Fibroblast of skin of right quadriceps (primary cell): ENCODE measurements at places on chromosomes 2 and 18.

GRCh38 chr2:21043744-21044532 lies at the start of gene APOB:
Gene APOB (minus strand): TSS chr2:21044073. CDS start chr2:21043945, 128 bp downstream.
- DNase-seq, result no peak

DNA sequence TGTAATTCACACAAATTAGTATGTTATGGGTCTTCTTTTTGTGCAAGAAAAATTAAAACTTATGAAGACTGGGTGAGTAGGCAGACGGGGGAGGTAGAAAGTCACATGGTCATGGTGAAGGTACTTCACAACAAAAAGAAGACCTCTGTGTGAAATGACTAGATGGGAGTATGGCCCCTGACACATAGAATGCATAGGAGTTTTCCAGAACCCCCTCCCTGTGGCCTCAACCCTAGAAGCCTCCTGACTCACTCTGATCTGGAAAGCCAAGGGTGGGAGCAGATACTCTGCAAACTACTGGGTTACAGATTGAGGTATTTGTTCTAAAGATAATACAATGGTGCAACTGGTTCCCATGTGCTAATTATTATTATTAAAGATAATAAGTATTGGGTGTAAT lies 23.2 kb downstream of the SATB2 start:
- DNase-seq, result no peak

DNA sequence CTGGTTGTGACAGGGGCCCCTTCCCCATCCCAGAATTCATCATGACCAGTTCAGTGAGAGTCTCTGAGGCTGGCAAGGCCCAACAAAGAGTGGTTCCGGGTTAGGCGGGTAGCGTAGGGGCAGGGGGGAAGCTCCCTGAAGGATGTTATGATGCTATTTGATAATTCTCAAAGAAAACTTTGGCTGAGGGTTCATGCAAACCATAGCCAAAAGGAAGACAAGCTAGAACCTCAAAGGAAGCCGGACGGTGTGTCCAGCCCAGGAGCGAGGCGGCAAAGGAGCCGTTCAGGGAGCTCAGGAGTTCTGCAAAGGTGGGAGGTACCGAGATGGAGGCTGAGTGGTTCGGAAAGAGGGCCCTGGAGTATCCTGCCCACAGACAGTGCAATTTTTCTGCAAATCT lies 226.8 kb upstream of the RAB6C start:
- DNase-seq, result no peak

DNA sequence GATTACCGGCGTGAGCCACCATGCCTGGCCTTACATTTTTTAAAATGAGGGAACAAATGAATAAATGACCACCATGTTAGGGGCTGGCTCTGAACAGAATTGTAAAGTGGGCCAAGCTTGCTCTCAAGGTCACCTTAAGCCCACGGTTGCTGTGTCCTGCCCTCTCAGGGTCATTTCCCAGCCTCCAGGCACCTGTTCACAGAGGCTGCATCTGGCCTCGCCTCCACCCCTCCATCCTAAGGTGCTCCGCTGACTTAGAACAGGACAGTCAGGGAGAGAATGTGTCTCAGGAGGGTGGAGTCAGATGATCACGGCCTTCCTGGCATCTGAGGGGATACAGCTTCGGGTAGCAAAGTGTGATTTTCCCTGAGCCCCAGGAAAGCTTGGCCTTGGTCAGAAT lies 7.3 kb downstream of the SFTPB start:
- no peak for DNase-seq

- DNase-seq, result no peak
Measured at GRCh38 chr18:79429785-79430281, 34.1 kb downstream of the NFATC1 start.

DNA sequence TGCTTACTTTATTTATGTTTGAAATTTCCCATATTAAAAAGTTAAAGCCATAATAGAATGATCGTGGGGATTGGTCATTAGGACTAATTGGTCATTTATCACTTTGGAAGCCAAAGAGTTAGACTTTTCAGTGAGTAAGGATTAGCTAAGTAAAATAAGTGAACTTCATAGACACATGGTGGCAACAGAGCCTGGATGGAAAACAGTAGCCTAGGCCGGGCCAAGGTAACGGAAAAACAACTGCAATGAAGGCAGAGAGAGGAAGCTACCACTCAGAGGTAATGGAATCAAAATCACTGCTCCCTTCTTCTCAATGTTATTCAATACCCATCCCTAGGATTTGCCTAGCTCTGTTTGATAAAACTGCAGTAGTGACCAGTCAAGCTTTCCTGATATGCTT lies 4.1 kb upstream of the GCG start:
- no peak for DNase-seq

GRCh38 chr2:226553333-226553732 lies 246.3 kb downstream of the IRS1 start:
- no peak for DNase-seq

DNA sequence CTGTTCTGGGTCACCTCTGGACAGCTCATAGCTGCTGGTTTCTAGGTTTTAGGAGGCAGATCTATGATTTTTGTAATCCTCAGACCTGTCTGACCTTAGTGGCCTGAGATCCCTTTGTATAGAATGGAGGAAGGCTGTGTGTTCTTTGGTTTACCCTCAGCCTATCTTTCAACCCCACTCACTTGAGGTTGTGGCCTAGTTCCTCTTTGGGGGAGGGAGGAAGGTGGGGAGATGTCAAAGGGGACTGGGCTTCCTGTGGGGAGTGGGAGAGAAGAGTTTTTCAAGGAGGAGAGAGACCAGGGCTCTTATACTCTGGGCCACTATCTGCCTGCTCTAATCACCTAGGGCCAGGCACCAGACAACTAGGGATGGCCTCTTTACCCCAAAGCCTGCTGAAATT lies 28.5 kb downstream of the SEMA4F start:
- no peak for DNase-seq

- DNase-seq, result no peak
Measured at GRCh38 chr18:68179811-68180210, 535.1 kb downstream of the TMX3 start.

DNA sequence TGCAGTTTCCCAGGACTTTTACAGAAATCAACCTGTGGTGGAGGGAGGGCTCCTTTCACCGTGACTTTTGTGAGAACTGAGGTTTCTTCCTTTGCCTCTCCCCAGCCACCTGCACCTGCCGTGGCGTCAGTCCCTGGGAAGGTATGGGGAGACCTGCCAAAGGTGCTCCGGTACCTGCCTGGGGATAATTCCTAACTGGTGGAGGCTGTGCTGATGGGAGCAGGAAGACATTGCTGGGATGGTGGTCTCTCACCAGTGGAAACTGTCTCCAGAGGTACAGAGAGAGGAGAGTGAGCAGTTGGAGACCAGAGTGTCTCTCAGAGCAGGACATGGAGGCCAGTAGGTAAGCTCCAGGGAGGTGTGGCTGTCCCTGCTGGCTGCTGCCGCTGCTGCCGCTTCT lies 52.6 kb downstream of the CIB4 start:
- no peak for DNase-seq

GRCh38 chr18:12686100-12686499 lies 16.4 kb downstream of the CEP76 start:
- no peak for DNase-seq

DNA sequence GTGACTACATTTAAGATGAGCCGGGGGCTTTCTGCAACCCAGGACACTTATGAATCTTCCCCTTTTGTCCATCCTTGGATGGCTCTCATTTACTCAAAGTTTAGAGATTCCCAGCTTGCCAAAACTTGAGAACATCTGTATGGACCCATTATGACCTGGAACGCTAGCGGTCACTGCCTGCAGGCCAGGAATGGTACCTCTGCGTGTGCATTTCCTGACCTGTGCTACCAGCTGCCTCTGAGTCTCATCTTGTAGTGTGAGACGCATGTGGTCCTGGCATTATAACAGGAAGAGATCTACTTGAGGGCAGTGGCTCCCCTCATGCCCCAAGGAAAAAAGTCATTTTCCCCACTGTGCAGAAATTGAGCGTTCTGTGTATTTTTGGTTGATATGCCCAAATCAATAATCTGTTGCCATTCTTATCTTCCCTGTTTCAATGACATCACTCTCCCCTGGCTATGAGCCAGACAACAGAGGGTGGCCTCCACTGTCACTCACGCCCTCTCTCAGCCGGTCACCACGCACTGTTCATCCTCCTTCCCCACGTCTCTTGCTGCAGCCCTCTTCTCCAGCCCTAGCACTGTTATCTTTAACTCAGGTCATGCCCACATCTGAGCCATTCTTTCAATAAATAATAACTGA lies 28.5 kb upstream of the NPAS2 start:
- no peak for DNase-seq

DNA sequence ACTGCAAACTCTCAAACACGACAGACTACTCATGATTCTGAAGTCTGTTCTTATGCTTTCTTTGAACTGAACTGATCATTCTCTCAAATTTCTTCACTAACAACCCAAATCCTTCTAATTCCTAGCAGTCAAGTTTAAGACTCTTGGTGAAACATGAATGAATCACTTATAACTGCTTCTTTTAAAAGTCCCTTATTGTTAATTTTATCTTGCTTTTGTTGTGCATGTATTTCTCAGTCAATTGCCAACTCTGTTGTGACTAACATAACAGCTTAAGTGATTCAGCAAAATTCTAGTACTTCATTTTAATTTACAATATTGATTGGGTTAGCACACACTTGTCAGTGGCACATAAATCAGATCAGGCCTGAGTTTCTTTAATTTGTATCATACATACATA lies 357.0 kb upstream of the FSIP2 start:
- no peak for DNase-seq

- DNase-seq, result no peak
Measured at GRCh38 chr2:39608263-39608575, 57.5 kb upstream of the TMEM178A start.

DNA sequence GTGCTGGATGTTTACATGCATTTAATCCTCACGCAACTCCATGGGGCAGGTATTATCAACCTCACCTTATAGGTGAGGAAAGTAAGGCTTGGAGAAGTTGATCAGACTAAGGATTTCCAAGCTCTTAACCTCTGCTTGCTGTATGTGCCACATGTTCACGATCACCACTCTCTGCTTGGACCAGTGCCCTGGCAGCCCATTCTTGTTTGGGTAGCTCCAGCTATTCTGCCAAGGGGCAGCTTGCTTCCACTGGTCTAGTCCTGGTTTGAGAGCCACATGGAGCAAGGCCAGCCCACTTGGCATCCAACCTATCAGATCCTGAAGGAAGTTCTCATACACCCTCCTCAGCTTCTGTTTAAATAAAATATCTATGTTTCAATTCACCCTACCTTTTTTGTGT lies 14.3 kb downstream of the PLB1 start:
- DNase-seq, result no peak

GRCh38 chr2:114006460-114006859 lies 116.6 kb downstream of the ACTR3 start:
- no peak for DNase-seq

DNA sequence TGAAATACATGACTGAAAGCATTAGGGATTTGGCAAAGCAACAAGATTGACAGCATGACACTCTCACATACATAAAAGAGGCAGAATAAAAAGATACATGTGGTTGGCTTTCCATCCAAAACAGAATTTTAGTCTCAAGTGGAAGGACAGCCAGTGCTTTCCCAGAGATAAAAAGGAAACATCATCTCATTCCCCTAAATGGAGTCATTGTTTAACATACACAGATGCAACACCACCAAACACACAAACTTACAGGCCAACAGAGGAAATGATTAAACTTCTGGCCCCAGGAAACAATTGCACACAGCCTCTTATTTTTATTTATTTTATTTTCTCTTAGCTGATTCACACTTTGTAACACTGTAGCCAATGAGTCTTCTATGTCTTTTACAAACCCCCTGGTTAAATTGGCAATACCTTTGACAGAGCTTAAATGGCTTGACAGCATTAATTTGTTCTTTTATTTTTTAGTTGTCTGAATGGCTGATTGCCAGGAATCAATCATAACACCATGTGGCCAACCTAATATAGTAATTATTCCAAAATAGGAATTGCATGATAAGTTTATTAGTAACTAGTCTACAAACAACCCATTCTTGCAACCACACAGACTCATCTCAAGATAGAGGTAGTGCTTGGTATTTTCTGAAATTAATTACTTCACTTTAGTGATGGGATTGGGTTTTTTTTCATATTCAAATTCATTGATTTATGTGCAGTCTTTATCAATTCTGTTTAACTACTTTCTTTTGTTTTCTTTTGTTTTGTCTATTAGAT lies 190.5 kb downstream of the RND3 start:
- peak; percentile 53 for DNase-seq

- no peak for DNase-seq
Measured at GRCh38 chr18:38520786-38521185, 955.2 kb upstream of the CELF4 start.

DNA sequence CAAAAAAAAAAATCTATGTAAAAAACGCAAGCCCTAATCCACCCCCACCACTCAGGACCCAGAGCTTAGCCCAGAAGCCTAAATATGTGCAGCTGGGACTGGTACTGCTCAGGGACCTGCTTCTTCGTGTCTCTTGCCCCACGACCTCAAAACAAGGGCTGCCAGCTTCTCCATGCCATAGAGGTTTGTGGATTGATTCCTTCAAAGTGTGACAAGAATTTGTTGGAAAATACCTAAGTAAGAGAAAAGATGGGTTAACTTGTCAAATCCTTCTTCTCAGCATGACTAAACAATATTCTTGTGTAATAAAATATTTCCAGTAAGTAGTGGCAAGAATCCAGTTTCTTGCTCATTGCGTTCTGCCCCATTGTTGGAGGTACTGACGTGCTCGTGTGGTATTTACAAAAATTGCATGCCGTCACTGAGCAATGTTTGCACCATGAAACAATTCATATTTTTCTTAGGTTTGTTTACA lies 825 bp upstream of the SCYGR1 start:
- DNase-seq, result peak; percentile 91

GRCh38 chr2:48998449-48998848 lies 155.9 kb downstream of the FSHR start:
- DNase-seq, result no peak

GRCh38 chr2:233447506-233448219 lies 93.4 kb downstream of the DGKD start:
- DNase-seq, result no peak

- DNase-seq, result no peak
Measured at GRCh38 chr2:234415706-234416105, 81.2 kb downstream of the ARL4C start.

- no peak for DNase-seq
Measured at GRCh38 chr2:147500229-147500628, 344.6 kb upstream of the ACVR2A start.

GRCh38 chr2:85807756-85808155 lies 54.0 kb downstream of the ATOH8 start:
- no peak for DNase-seq

DNA sequence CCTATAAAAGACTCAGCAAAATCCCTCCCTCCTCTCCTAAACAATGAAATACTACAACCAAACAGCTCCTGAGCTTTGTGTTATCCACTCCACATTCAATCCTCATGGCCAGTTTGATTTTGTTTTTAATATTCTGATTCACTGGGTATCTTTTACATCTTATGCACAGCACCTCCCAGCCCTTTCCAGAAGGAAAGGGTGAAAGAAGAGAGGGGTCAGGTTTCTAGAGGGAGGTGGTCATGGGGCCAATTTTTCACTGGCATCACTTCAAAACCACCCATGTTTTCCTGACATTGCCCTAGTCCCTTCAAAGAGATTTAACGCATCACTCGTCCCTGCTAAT lies 315.6 kb downstream of the LPIN1 start:
- no peak for DNase-seq

GRCh38 chr2:235665661-235666212 lies 171.9 kb downstream of the AGAP1 start:
- DNase-seq, result no peak
